ENCODE measurements at places on chromosomes 4 and X.

GRCh38 chr4:137735561-137736104, 203.3 kb upstream of the PCDH18 start:
- no peak for DNase-seq

- no peak for DNase-seq
Observed at GRCh38 chr4:14984448-14984847, 17.8 kb upstream of the CPEB2 start.

GRCh38 chr4:48296365-48296764, 26.7 kb upstream of the TEC start:
- no peak for DNase-seq

GRCh38 chr4:74402692-74403456, 37.9 kb downstream of the EREG start:
- DNase-seq: no peak

DNA sequence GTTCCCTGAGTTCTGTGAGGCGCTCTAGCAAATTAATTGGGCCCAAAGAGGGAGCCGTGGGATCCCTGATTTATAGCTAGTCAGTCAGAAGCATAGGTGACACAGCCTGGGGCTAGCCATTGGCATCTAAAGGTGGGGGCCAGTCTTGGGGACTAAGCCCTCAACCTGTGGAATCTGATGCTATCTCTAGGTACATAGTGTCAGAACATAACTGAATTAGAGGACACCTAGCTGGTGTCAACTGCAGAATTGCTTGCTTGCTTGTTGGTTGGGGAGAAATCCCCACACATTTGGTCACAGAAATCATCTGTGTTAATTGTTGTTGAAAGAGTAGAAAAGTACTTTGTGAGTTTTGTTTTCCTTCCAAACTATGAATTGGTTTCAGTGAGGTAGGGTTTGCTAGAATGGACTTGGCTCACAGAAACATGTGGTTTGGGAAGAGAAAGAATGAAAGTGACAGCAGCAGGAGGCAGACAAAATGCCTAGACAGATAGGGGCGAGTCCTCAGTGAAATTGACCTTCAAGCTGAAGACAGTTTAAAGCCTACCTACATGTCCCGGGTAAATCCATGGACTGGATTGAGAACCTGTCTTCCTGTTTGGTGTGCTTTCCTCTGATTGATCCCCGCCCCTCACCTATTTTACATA, 12.8 kb upstream of the GPR82 start:
- DNase-seq: no peak

GRCh38 chrX:154373340-154374306, 811 bp downstream of the FLNA start:
- peak; percentile 85 for DNase-seq

DNA sequence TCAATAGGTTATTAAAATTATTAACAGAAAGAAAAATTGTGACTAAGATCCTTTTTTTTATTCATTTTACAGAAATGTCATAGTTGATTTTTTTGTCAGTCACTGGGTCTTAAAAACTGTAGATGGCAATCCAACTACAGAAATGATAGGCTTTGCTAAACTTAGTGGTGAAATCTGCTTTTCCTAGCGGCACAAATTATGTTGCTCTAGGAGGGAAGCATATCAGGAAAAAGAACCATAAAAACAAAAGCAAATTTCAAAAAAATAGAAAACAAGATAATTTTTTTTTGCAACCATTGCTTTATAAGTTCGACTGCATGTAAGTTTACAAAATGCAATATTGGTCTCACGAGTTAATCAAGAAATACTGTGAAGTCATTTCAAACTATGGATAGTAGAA, 443.5 kb upstream of the IGFBP7 start:
- DNase-seq: no peak

DNA sequence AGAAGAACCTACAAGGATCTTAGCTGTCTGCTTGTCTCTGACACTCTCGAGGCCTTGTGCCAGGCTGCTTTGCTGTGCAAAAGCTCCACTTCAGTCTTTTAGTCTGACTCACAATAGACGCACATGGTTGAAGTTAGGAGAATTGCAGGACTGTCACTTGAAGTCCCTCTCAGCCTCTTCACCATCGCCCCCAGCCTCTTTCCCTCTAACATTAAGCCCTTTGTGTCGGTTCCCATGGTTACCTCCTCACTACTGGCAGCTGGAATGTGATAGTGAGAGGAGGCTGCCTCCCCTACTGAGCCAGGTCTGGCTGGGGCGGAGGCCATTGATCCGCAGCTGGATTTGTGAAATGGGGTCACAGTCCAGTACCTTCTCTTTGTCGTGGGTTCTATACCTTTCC, 201.8 kb downstream of the SOWAHB start:
- DNase-seq: no peak

DNA sequence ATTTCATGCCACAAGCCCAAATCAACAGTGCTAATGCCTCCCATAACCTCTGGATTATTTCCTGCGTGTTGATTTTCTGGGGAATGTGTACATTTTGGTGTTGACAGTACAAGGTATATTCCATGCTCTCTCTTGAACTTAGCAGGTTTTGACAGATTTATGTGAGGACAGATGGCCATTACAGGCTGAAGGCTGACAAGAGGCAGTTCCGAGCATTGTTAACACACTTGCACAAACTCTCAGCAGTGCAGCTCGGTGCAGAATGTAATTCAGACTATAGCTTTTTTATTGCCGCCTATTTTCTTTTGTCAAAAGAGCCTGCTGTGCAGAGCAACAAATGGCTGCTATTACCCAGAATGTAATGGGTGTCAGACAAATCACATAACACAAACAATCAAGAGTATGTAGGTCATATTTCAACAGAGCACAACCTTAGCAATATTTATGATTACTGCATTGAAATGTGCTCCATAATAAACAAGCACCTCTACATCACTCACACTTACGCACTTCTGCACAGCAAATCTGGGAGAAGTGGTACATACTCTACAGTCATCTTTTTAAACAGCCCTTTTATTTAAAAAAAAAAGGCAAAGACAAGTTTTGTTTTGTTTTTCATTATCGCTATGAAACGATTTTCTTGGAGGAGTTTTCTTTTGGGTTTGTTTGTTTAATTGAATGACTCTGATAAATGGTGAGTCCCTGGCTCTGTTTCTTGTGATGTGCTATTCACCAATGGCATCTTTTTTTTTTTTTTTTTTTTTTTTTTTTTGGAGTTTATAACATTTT, 71.6 kb downstream of the PPARGC1A start:
- peak; percentile 65 for DNase-seq

DNA sequence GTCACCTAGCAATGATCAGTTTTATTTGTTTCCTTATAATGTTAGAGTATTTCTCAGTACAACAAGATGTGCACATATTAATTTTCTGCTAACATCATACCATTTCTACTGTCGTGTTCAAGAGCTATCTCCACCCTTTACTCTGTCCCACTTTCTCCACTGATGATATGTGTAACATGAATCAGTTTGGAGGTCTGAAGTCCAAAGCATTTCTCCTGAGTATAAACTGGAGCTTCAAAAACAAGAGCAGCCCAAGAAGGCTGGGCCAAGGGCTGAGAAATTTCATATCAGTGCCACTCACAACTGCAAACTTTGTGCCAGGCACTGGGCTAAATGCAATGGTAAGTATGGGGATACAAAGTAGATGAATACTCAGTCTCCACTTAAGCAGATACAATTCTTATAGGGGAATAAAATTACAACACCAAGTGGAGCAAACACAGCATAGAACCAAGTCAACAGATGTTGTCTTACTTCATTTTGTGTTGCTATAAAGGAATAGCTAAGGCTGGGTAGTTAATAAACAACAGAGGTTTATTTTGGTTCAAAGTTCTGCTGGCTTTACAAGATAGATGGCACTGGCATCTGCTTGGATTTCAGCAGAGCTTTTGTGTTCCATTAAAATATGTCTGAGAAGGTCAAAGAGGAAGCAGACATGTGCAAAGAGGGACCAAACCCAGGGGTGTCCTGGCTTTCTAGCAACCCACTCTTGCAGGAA, 44.2 kb downstream of the AMELX start:
- DNase-seq: no peak

GRCh38 chrX:10158279-10159144, 1.7 kb downstream of the CLCN4 start:
- DNase-seq: peak; percentile 31

DNA sequence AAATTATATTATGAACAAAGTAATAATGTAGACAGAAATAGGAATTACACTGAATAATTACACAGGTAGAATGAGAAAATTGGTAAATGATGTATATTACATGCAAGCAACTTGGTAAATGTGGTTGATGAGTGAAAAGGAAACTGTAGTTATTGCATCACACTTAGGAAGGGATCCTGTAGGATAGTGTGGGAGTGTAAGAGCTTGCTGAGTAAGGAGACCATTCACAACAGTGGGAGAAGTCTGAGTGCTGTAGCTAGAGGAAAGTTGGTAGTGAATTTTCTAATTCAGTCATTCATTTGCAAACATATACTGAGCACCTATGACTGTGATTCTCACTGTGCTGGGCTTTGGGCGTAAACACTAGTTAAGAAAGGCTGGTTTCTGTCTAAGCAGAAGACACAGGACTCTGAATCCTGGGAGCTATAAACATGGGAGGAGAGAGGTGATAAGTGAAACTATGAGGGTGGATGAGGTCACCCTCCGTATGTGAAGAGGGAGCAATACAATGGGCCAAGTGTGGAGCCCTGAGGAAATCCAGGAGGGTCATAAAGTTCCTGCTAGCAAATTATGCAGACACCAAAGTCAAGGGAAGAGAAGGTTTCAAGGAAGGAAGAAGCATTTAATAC, 14.2 kb upstream of the CPE start:
- no peak for DNase-seq

DNA sequence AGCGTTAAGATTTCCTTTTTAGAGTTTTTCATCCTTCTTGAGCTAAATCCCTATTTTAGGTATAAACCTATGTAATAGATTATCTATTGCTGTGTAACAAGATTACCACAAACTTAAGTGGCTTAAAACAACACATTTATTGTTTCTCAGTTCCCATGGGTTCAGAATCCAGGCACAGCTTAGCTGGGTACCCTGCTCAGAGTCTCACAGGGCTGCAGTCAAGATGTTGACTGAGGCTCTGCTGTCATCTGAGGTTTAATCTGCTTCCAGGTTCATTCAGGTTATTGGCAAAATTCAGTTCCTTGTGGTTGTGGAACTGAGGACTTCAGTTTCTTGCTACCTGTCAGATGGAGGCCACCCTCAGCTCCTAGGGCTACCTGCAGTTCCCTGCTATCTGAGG, 60.9 kb downstream of the GK start:
- no peak for DNase-seq

DNA sequence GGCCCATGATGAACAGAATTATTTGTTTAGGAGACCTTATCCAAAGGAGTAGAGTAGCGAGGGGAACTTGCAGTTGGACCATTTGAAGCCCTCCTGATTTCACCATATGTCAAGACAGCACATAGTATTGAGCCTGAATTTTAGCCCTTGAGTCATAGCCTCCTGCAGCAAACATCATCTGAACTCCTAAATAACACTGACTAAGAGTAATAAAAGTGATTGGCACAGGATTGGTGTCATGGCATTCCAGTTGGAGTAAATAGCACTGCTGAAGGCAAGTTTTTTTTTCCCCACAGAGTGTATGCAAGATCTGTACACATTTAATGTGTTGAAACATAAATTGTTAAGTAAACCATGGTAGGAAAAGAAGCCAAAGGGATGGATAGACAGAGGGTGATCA, 89.0 kb downstream of the COMMD8 start:
- no peak for DNase-seq

GRCh38 chr4:1246901-1247863, 1.7 kb downstream of the CTBP1 start:
- no peak for DNase-seq

DNA sequence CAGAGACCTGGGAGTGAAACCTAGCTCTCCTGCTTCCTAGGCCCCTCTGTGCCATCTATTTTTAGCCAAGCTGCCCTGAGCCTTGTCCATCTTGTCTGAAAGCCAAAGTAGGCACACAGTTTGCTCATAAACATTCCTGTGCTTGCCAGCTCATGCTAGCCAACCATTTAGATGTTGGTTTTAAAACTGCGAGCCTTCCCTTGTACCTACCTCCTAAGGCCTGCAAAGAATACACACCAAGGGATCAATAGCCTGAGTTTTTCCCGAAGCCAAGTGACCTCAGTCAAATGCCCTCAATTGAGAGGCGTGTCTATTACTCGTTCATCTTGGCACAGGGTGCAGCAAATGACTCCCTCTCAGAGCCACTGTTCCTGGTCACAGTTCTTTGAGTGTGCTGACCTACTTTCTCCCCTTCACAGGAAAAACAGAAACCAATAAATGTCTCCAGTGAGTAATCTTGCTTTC, 48.5 kb downstream of the ZCCHC12 start:
- no peak for DNase-seq

GRCh38 chr4:56941403-56941802, 33.7 kb downstream of the REST start:
- no peak for DNase-seq

DNA sequence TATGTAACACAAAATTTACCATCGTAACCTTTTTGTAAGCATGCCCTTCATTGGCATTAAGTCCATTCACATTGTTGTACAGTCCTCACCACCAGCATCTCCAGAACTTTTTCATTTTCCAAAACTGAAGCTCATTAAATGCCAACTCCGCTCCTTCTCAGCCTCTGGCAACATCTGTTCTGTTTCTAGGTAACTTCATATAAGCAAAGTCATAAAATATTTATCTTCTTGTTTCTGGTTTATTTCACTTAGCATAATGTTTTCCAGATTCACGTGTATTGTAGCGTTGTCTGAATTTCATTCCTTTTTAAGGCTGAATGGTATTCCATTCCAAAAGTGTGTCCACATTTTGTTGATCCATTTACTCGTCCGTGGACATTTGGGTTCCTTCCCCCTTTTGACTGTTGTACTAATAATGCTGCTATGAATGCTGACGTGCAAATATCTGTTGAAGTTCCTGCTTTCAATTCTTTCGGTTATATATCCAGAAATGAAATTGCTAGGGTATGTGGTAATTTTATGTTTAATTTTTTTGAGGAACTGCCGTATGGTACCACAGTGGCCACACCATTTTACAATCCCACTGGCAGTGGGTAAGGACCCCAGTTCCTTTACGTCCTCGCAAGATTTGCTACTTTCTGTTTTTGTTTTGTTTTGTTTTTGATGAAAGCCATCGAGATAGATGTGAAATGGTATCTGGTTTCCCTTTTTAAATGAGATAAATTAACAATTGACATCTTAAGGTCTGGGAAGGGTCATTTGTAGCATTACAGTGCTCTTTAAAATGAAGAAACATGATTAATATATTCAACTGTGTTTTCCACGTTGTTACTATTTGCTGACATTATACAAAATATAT, 63.4 kb downstream of the PTTG2 start:
- no peak for DNase-seq

Data from NCI-H1105 (cell line).